ENCODE measurements at places on chromosomes 16 and 17.

DNA sequence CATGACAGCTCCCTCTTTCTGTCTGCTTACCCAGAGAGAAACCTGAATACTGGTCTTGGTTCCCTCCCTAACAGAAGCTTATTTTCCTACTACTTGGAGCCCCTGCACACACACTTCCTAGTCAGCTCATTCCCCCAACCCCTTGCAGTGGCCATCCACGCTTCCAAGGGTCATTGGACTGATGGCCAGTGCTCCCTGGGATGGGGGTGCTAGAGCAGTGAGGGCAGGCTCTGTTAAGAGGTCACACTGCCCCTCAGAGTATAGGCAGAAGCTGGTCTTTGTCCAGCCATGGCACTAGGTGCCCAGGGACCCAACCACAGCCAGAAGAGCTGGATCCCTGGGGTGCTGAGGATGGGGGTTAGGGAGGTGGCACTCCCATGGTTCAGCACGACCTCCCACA lies 12.5 kb downstream of the DRC3 start:
- DNase-seq, result no peak

GRCh38 chr17:39996800-39997199 lies 16.2 kb downstream of the PSMD3 start:
- DNase-seq, result no peak

DNA sequence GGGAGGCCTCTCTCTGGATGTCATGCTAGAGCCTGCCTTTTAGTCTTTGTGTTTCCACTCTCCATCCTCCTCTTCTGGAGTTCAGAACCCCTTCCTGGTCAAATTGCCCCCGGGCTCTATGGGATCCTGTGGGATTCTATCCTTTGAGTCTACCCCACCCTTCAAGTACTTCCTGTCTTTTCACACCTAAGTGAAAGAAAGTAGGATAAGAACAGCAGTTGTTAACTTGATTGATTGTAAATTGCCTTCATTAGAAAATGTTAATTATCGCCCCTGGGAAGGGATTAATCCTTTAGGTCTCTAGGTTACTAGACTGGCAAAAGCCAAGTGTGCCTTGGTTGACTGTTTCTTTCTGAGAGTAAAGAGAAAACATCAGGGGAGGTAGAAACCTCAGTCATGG lies 30.1 kb downstream of the PRKCB start:
- DNase-seq, result no peak

- DNase-seq, result peak; percentile 67
These were observed 688 bp downstream of the CRK start for GRCh38 chr17:1455291-1455796.

DNA sequence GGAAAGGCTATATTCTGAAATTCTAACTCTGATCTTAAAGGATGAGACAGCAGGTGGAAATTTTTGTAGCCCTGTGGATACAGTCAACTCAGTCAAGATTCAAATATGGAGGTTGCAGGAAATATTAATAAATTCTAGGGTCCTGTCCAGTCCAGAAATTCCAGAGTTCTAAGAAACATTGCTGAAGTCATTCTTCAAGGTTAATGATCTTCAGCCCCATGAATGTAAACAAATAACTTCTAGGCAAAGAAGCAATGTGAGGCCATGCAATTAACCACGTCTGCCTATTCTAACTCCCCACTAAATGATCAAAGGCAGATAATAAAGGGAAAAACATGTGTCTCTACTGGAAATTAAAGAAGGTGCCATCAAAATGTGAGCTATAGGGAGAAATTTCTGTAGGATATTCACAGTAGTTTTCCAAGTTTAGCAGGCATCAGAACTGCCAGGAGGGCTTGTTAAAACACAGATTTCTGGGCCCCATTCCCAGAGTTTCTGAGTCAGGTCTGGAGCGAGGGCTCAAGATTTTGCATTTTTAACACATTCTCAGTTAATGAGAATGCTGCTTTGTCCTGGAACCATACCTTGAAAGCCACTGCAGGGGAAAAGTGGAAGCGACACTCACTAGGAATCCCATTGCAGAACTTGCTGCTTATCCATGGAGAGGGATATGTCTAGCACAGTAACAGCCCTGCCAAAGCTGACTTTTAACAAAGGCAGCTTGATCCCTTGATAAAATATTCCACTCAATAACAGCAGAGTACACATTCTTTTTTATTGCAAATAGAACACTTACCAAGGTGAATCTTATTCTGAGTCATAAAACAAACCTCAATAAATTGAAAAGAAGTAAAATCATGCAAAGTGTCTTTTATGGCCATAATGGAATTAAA lies 61.8 kb downstream of the DNAH3 start:
- peak; percentile 60 for DNase-seq

DNA sequence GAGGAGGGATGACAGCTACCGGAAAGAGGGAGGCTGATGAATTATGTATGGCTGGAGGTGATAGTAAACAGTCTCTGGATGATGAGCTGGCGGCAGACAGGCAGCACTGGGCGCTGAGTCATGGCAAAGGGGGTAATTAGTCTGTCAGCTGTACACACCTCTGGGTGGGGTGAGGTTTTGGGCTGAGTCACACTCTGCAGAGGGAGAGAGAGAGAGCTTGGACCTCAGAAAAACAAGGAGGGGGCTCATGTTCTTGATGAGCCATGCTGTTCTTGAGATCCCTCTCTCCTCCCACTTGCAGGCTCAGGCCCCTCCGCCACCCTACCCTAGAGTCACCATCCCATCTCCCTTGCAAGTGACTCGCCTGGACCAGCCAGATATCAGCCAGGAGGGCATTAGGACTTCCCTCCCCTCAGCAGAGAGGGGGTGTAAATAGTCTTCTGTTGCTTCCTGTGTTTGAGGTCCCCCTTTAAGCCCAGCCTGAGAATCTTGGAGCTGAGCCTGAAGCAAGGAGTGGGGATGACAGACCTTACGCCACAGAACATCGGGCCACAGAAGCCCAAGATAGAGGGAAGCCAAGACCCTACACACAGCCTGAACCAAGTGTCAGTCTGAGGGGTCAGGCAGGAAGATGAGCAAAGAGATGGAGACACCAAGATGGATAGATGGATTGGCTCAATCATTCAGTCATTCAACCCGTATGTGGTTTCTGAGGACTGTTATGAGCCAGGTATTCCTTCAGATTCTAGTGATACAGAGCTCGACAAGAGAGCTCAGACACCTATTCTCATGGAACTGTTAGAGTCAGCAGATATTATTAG lies 383.2 kb upstream of the CCL2 start:
- peak; percentile 4 for DNase-seq

- DNase-seq, result no peak
These were observed 911.6 kb upstream of the EEF2KMT start for GRCh38 chr16:6009151-6009550.

DNA sequence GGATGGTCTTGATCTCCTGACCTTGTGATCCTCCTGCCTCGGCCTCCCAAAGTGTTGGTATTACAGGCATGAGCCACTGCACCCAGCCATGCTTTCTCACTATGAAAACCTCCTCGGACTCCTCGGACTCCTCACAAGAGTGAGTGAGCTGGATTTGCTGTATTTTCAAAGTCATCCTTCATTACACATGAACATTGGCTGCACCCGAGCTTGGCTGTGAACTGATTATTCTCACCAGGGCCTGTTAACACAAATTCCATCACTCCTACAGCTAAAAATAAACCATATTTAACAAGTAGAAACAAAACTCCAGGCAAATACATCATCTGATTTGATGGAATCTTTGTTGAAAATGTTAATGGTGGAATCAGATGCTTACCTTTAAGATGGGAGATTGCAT lies 50.3 kb downstream of the PITPNC1 start:
- DNase-seq, result no peak

- DNase-seq, result no peak
These were observed at the start of gene ZNF319 for GRCh38 chr16:57999971-58000705. TSS of gene ZNF319 (minus strand) at chr16:58000672. CDS start at chr16:57998265, 2,407 bp downstream.

GRCh38 chr17:29379084-29379991 lies 10.8 kb upstream of the TAOK1 start:
- no peak for DNase-seq

- peak; percentile 52 for DNase-seq
These were observed 2.0 kb downstream of the MAF start for GRCh38 chr16:79598348-79599181.

- peak; percentile 32 for DNase-seq
These were observed 537 bp upstream of the GJC1 start for GRCh38 chr17:44830359-44831288.

GRCh38 chr16:67156143-67156844 lies 3.4 kb downstream of the TRADD start:
- no peak for DNase-seq

- DNase-seq, result no peak
These were observed 11.3 kb downstream of the NUP88 start for GRCh38 chr17:5408186-5408585.

GRCh38 chr17:39062846-39063680 lies 88.4 kb downstream of the PLXDC1 start:
- DNase-seq, result no peak

GRCh38 chr17:19579867-19580565 lies 46.4 kb downstream of the SLC47A1 start:
- DNase-seq, result no peak

GRCh38 chr17:80196652-80197051 lies 23.5 kb downstream of the SGSH start:
- no peak for DNase-seq

- no peak for DNase-seq
These were observed 135.2 kb downstream of the FTO start for GRCh38 chr16:53839150-53839549.

- DNase-seq, result no peak
These were observed 8.7 kb upstream of the PYY start for GRCh38 chr17:43962479-43962878.

- DNase-seq, result peak; percentile 55
These were observed 261.4 kb downstream of the MAP2K4 start for GRCh38 chr17:12282056-12282455.

- DNase-seq, result no peak
These were observed 14.2 kb downstream of the CTRB2 start for GRCh38 chr16:75192606-75193264.

- DNase-seq, result no peak
These were observed 217.8 kb upstream of the PMFBP1 start for GRCh38 chr16:72389791-72390190.

DNA sequence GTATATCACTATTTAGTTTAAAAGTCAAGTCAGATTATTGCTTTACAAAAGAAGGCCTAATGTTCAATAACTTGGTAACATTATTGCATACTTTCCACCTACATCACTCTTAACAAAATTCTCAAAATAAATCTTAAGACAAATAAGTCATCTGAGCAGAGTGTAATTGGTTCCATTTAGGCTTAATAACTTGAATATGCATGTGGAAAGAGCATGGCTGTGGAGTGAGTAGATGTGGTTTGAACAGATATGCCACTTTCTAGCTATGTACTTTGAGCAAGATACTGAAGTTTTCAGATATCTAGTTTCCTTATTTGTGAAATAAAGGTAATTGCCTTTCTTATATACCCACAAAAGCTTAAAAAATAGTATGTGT lies 6.7 kb upstream of the EVI2A start:
- no peak for DNase-seq

GRCh38 chr17:75517297-75517865 lies 1.1 kb downstream of the TSEN54 start:
- DNase-seq, result no peak

- peak; percentile 4 for DNase-seq
These were observed 27.4 kb upstream of the CACNA1H start for GRCh38 chr16:1125471-1125870.

- peak; percentile 44 for DNase-seq
These were observed 5.3 kb downstream of the GPRC5B start for GRCh38 chr16:19879241-19879792.

- DNase-seq, result no peak
These were observed 60.8 kb downstream of the WDR45B start for GRCh38 chr17:82587234-82588086.

DNA sequence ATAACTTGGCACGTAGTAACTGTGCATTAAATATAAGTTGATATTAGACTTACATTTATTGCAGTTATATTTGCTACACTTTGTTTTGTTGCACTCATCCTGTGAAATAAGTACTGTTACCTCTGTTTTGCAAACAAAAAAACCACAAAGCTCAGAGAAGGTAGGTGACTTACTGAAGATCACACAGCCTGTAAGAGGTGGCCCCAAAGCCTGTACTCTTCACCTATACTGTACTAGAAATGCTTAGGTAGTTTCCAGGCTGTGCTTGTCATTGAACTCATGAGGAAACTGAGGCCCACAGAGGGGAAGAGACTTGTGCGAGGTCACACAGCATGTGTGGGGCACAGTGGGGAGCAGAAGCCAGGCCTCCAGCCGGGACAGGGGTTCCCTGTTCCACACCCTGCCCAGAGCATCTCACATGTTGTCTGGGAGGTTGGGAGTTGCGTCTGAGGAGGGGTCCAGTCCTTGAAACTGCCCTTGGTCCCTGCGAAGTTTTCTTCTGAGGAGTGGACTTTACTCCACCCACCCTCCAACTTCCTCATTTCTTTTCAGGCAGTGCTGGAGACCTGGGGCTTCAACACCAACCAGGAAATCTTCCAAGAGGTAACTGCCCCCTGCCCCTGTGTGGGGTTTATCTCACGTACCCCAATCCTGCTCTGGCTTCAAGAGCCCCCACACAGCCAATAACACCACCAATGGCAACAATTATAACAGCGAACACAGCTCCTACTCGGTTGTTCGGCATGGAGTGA lies 13.0 kb downstream of the CETP start:
- DNase-seq, result no peak

DNA sequence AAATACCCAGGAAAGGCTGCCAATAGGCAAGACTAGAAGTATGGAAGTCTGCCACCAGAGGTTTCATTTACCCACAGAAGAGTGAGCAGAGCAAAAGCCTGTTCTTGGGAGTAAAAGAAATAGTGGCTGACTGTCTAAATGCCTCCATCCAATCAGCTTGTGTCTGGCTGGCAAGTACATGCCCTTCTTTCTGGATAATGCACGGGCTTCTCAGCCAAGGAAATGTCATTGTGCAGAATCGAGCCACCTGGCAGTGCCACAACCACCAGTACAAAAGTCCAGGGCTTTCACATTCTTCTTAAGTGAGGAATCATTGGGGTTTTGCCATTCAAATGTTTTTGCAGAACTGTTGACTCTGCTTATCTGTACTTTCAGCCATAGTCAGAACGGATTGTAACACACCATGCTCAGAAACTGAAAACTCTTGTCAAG lies 10.1 kb upstream of the ERCC4 start:
- peak; percentile 77 for DNase-seq

DNA sequence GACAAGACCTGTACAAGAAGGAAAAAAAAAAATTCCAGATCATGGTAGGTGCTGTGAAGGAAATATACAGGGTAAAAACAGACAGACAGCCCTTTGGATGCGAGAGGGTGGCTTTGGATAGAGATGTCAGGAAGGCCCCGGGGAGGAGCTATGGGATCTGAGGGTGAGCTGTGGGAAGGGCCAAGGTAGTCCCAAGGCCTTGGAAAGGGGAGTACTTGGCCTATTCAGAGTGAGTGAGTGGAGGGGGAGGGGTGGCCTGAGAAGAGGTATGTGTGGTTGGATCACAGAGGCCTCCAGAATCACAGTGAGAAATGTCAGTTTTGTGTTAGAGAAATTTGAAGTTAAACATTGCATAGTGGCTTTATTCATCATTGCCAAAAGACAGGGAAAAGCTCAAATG lies 31.2 kb upstream of the AKTIP start:
- DNase-seq, result no peak

- DNase-seq, result peak; percentile 95
These were observed 1.6 kb upstream of the DUSP14 start for GRCh38 chr17:37488009-37488604.

All from astrocyte of the spinal cord (primary cell).